ENCODE measurements at places on chromosomes 1 and 21.
A peak's percentile ranks its signal among the peaks of the same experiment; 100 is the strongest.

GRCh38 chr1:56417646-56418045, 161.7 kb downstream of the PLPP3 start:
- no peak for DNase-seq

- DNase-seq = no peak
These were observed 8.1 kb downstream of the AGL start for GRCh38 chr1:99858286-99858685.

- no peak for DNase-seq
These were observed 3.8 kb upstream of the MIIP start for GRCh38 chr1:12015499-12015898.

DNA sequence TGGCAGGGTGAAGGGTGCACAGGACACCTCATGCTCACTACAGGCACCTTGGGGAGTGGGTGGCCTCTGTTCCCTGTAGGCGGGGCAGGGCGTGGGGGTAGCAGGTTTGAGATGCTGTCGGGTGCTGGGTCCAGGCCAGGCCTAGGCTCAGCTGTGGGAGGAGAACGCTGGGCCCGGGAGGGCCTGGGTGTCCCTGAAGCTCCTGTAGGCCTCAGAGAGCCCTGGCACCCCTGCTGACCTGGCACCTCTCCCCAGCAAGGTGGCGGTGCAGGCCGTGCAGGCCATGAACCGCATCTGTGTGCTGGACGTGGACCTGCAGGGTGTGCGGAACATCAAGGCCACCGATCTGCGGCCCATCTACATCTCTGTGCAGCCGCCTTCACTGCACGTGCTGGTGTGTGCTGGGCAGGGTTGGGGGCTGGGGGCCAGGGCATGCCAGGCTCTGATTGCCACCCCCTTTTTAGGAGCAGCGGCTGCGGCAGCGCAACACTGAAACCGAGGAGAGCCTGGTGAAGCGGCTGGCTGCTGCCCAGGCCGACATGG, 2.5 kb upstream of the GJC2 start:
- no peak for DNase-seq

DNA sequence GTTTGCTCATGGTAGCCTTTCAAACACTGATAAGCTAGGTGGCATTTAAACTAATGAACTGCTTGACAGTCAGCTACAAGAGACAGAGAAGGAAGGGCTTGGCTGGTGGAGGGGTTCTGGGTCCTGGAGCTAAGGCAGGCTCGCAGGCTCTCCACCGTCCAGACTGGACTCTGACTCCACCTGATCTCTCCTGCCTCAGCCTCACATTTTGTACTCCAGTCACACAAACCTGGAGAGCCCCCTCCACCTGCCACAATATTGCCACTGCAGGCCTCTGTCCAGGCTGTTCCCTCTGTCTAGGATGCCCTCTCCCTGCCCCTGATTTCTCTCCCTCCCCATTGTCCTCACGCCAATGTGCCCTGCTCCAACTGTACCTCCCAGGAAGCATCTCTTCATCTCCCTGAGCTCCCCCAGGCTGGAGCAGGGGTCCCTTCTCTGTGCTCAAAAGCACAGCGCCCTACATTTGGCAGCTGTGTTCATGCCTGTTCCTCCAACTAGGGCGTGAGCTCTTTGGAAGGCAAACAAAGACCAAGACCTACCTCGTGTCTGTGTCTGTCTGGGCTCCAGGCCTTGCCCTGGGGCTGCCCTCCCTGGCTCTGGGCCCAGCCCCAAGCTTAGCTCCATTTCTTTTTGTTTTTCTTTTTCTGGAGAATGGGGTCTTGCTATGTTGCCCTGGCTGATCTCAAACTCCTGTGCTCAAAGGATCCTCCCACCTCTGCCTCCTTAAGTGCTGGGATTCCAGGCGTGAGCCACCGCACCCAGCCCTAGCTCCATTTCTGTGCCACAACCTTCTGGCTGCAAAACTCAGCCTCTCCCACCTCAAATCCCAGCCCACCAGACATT, 2.9 kb downstream of the TIE1 start:
- DNase-seq = no peak

DNA sequence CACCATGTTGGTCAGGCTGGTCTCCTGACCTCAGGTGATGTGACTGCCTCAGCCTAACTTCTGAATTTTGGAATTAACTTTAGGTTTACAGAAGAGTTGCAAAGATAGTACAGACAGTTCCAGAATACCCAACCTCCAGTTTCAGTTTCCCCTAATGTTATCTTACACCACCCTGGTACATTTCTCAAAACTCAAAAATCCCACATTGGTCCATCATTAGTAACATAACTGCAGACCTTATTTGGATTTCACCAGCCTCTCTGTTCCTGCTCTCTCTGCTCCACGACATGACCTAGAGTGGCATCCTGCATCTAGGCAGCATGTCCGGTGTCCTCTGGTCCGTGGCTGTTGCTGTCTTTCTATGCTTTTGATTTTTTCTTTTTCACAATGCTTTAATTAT, 5.0 kb upstream of the ZC3H12A start:
- no peak for DNase-seq

DNA sequence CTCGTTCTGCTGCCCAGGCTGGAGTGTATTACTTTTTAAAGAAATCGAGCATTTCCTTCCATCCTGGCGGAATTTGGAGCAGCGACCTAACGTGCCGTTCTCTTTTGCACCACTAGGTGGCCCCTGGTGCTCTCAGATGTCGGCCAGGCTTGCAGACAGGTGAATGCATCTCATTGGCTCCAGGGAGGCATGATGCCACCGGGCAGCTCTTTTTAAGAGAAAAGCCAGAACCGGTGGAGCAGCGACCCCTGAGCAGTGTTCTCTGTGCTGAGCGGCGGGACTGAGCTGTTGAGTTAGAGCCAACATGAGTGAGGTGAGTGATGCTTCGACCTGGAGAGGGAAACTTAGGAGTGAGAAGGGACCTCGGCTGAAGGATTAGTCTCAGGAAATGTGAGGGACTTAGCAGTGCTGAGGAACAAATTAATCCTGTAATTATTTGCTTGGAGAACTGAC, at the start of gene PCP4:
Gene PCP4 (plus strand): TSS at position 241 of the 453 bp plus-strand sequence. CDS start 64 bp downstream, at position 305.
- DNase-seq = peak; percentile 66

DNA sequence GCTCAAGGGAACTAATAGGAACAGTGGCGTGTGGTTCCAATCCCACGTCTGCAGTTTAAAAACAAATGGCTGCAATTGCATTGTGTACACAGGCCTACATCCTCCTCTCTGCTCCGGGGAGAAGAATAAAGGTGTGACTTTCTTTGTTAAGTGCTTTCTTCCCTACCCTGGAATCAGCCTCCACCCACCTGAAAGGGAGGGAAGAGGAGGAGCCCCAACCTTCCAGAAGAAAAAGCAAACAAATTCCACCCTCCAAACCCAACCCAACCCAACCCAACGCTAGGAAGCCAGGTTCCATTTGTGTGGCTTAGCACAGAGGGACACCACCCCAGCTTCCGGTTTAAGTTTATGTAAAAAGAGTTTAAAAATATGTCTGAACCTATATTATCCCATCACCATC, 11.8 kb upstream of the BACE2 start:
- no peak for DNase-seq

GRCh38 chr1:79660129-79660528, 653.6 kb upstream of the ADGRL4 start:
- no peak for DNase-seq

DNA sequence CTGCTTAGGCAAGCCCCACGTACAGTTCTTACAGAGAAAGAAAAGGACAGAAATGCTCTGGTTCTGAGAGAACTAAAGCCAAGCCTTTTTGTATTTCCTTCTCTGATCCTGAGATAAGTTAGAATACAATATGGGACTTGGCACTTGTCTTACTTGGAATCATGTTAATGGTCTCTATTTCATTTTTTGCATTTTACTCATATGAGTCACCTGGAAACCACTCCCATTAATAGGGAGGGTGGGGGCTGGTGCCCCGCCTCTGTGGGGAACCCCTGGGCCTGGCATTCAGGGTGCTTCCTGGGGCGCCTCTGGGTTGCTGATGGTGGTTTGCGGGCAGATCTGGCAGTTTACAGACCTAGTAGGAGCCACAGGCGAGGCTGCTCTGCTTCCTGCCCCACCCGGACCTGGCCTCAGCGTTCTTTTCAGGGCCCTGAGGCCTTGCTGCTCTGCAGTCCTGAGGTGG, 26.7 kb downstream of the TSPAN2 start:
- no peak for DNase-seq

DNA sequence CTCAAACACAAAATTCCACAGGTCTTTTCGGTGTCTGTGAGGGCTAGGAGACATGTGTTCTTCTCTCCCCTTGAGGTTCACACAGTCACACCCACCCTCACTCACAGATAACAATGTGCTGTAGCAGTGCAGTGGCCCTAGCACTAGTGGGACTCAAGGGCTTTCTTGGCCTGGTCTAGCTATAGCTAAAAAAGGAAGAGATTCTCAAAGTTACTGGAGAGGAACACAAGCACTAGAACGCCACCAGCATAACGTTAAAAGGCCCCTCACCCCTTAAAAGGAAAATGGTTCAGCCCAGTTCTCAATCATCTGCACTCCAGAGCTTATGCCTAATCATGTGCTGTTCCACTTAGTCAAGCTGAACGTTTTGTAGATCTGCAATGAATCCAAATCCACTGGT, 39.5 kb downstream of the RGS8 start:
- DNase-seq = no peak

- no peak for DNase-seq
These were observed 17.1 kb downstream of the ZNF362 start for GRCh38 chr1:33273406-33273805.

- DNase-seq = no peak
These were observed 10.3 kb downstream of the KCNN3 start for GRCh38 chr1:154859786-154860155.

GRCh38 chr1:33685256-33685655, 178.6 kb upstream of the HMGB4 start:
- no peak for DNase-seq

- peak; percentile 6 for DNase-seq
These were observed 995 bp downstream of the ID3 start for GRCh38 chr1:23558140-23558871.

GRCh38 chr1:79711001-79711431, 704.5 kb upstream of the ADGRL4 start:
- no peak for DNase-seq

GRCh38 chr1:101264697-101265096, 27.9 kb downstream of the S1PR1 start:
- no peak for DNase-seq

Measured in NCI-H1417 treated with DMSO at 0.1 percent for 48 hours (cell line).